Hippocampal formation (tissue), 2 donors: ENCODE measurements at places on chromosomes 6 and 20.

GRCh38 chr6:16286151-16286522 lies 47.8 kb downstream of the GMPR start:
- peak; percentile 26 for DNase-seq

GRCh38 chr6:56238352-56238751 lies 9.0 kb downstream of the COL21A1 start:
- DNase-seq: no peak

- DNase-seq: no peak
These were observed 78.4 kb downstream of the GMPR start for GRCh38 chr6:16316741-16317251.

DNA sequence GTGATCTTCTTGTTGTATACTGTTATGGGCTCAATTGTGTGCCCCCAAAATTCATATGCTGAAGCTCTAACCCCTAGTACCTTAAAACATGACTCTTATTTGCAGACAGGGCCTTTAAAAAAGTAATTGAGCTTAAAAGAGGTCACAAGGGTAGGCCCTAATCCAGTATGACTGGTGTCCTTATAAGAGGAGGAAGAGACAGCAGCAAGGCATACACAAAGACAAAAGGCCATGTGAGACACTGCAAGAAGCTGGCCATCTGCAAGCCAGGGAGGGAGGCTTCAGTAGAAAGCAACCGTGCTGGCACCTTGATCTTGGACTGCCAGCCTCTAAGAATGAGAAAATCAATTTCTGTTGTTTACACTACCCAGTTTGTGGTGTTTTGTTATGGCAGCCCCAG lies 8.4 kb downstream of the CAGE1 start:
- no peak for DNase-seq

GRCh38 chr20:32252189-32252588 lies 25.3 kb upstream of the KIF3B start:
- no peak for DNase-seq

DNA sequence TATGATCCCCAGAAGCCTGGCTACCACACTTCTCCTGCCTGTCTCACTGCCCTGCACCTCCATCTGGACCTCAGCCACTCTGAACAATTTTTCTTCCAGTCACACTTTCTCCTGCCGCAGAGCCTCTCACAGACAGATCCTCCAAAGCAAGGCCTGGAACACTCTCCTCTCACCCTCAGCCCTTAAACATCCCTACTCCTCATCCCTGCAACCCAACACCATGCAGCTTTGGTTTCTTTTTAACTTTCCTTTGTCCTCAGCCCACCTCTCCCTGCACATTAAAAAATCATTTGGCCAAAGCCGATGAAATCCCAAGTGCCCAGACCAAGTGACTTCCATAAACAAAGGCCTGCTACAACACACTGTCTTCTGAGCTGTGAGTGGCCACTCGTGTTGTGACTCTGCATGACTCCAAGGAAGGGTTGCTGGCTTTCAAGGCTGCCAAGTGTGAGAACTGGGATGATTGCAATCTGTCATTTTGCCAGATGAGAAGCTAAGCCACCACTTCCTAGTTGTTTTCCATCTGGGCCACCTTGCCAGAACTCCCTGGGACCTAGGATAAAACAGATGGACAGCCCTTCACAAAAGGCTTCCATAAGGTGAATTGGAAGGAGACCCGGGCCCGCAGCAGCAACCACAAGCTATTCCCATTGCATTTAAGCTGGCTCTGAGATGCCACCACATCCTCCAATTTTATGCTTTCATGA lies 144.4 kb upstream of the SSTR4 start:
- no peak for DNase-seq

- DNase-seq: no peak
These were observed 291.4 kb upstream of the QKI start for GRCh38 chr6:163123098-163123497.
